ENCODE measurements at places on chromosomes 3 and 15.

DNA sequence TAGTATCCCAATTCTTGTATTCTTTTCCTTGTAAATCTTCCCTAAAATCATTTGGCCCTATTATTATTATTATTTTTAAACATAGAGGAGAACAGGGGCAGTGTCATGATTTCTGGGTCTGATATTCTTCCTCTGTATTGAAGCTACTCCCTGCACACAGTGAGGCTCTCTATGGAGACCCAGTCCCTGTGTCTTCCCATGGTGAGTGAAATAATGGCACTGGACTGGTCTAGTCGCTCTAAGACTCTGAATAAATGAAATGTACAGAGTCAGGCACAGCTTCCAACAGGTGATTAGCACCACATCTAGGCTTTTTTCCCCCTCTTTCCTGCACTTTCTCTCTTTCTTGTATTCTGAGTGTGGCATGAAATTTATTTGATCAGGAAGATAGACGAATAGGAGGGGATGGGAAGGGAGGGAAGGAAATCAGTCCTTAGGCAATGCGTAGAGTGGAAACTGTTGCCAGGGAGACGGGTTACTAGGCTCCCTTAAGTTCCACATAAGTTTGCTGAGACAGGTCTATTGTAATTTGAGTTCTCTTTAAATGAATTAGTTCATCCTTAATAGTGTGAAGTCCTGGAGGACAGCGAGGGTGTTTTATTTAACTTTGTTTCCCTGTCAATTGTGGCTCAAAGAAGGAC is 49.0 kb upstream of the NDN start:
- DNase-seq: no peak

DNA sequence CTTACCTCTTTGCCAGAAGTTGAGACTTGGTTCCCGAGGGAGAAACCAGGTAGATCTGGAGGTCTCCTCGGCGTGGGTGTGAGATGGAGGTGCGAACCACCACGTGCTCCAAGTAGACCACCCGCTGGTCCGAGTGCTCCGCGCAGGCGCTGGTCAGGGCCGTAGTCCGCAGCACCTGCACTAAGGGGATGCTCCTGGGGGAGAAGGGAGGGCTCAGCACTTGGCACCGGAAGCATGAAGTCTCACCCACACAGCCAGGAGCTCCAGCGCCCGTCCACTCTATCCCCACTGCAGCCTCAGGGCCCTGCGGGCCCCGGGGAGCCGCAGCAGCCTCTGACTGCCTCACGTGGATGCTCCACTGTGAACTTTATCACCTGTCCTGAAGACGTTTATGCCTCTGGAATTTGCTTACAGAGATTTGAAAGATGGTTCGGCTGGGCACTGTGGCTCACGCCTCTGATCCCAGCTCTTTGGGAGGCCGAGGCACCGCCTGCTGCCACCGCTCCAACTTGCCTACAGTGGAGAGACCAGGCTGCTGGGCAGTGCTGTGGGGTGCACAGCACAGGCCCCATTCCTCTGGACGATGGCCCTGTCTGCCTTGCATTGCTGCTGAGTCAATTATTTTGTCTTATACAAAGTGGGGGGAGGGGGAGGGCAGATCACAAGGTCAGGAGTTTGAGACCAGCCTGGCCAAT is 75.4 kb upstream of the SNRPA1 start:
- DNase-seq: no peak

- DNase-seq: no peak
Observed at GRCh38 chr15:82909080-82909815, 43.3 kb downstream of the HOMER2 start.

DNA sequence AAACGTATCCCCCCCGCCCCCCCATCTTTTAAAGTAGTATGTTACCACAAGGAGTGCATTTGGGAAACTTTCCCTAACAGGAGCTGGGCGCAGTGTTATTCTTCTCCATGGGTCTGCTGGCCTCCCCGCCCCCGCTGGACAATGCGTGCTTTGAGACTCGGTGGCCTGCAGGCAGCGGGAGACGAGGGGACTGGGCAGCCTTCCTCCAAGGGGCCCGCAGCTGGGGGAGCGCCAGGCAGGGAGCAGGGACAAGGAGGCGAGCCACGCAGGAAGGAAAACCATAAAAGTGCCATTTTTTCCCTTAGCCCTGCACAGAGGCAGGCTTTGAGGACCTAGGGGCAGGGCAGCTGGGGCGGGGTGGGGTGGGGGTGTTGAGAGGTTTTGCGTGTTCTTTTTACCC is 14.1 kb downstream of the SOX2 start:
- DNase-seq: no peak

DNA sequence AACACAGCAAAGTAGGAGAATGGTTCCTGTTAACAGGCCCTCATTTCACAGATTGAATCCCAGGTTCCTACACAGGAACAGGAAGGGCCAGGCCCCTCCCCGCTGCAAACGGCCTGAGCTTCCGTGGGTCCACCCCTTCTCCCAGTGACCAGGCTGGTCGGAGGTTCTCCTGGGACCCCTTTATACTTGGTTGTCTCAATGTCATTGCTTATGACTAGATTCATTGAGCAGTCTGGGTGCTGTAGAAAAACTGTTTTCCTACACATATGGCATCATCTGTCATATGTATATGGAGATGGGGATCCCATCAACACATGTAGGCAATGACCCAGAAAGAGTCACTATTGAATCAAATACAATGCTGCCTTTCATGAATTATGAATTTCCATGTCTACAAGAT is 3.8 kb downstream of the C3orf85 start:
- no peak for DNase-seq

DNA sequence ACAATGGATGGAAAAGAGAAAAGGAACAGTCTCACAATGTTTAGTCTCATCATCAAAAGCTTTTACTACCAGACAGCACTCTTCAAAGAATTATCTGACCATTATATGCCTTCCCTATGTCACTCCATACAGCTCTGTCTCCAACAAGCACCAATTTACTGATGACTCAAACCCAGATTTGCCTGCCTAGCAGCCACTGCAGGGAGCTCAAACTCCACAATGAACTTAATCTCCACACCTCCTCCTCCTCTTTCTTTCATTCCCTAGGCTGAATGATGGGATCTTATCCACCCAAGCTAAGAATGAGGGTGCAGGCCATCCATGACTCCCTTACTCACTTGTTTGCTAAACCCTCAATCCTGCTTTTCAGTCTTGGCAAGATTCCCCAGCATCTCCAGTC is 45.5 kb downstream of the NBEAL2 start:
- DNase-seq: no peak

GRCh38 chr3:14923476-14923875 is 23.9 kb upstream of the NR2C2 start:
- no peak for DNase-seq

- DNase-seq: no peak
Observed at GRCh38 chr3:72630327-72630968, 217.8 kb downstream of the SHQ1 start.

All from AG09309 (cell line).